ENCODE measurements at places on chromosomes 3 and 15.
A peak's percentile ranks its signal among the peaks of the same experiment; 100 is the strongest.

DNA sequence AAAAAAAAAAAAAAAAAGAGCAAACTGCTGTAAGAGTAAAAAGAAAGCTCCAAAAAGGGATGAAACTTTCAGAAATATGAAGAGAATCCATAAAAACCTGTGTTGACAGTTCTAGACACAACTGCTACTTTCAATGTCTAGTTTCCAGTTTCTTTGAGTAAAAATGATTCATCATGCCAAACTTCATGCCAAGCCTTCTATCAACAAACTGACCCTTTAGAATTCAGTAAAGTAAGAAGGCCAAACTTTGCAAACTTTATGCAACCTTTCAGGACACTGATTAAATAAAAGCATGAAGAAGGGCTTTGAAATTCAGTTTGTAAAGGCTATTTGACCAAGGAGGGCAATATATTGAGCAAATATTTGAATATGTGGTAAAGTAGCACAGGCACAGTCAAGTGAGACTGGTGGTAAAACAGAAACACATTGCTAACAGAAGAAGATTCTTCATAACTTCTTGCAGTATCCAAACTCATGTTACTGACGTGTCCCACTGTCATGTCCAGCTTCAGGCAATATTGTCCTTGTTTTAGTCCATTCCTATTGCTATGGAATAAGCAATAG lies 56.3 kb upstream of the CFAP20DC start:
- no peak for DNase-seq
- no peak overlapping the region for H3K4me3 ChIP-seq
- H3K4me1 ChIP-seq: no peaks in the 10 kb centered on the region
- H3K36me3 ChIP-seq: no peaks in the 10 kb centered on the region

DNA sequence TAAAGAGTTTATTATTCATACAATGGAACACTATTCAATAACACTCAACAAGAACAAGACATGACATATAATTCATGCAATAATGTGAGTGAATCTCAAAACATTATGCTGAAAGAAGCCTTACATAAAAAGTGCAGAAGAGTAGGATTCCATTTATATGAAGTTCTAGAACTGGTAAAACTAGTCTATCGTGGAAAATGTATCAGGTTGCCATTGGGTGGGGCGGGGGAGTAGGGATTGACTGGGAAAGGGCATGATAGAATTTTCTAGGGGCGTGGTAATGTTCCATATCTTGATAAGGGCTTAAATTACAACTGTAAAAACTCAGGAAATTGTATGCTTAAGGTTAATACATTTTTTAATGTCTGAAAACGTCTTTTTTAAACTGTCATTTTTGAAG lies 247.9 kb downstream of the SATB1 start:
- H3K27me3 ChIP-seq: no peaks in the 10 kb centered on the region
- no peak overlapping the region for H3K27ac ChIP-seq
- no peak overlapping the region for H3K4me3 ChIP-seq
- H3K4me1 ChIP-seq: no peaks in the 10 kb centered on the region

GRCh38 chr3:142027735-142028134 lies 121.6 kb downstream of the TFDP2 start:
- peak overlapping the region; percentile 92 for H3K4me3 ChIP-seq
- H3K27ac ChIP-seq: peak overlapping the region; percentile 94
- no peaks in the 10 kb centered on the region for H3K27me3 ChIP-seq
- H3K4me1 ChIP-seq: peaks cover 67% of the 10 kb centered on the region
- peak; percentile 59 for DNase-seq

GRCh38 chr3:99534951-99535704 lies 103.3 kb upstream of the COL8A1 start:
- H3K4me3 ChIP-seq: no peak overlapping the region
- no peak for DNase-seq
- H3K27me3 ChIP-seq: peaks cover 3% of the 10 kb centered on the region
- no peaks in the 10 kb centered on the region for H3K4me1 ChIP-seq

GRCh38 chr15:59177317-59177660 lies 29.4 kb upstream of the LDHAL6B start:
- no peak overlapping the region for H3K27ac ChIP-seq
- no peaks in the 10 kb centered on the region for H3K4me1 ChIP-seq
- no peak for DNase-seq
- no peaks in the 10 kb centered on the region for H3K36me3 ChIP-seq
- H3K27me3 ChIP-seq: no peaks in the 10 kb centered on the region

DNA sequence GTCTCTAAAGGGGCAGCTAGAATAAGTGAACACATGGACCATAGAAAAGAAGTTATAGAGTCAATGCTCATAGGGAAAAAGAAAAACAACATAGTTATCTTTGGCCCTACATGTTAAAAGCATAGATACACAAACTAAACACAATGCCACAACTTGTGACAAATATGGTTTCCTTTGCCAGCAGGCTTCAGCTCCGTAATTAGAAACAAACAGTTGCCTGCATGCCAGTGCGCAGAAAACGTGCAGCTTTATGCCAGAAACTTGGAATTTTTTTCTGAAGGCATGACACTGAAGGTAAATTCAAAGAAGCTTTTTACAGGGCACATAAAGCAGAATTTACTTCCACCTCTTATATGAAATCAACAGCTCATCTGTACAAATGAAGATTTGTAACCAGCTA lies 2.2 kb upstream of the CPNE4 start:
- no peaks in the 10 kb centered on the region for H3K4me1 ChIP-seq
- H3K27ac ChIP-seq: no peak overlapping the region
- H3K36me3 ChIP-seq: no peaks in the 10 kb centered on the region
- no peaks in the 10 kb centered on the region for H3K27me3 ChIP-seq

DNA sequence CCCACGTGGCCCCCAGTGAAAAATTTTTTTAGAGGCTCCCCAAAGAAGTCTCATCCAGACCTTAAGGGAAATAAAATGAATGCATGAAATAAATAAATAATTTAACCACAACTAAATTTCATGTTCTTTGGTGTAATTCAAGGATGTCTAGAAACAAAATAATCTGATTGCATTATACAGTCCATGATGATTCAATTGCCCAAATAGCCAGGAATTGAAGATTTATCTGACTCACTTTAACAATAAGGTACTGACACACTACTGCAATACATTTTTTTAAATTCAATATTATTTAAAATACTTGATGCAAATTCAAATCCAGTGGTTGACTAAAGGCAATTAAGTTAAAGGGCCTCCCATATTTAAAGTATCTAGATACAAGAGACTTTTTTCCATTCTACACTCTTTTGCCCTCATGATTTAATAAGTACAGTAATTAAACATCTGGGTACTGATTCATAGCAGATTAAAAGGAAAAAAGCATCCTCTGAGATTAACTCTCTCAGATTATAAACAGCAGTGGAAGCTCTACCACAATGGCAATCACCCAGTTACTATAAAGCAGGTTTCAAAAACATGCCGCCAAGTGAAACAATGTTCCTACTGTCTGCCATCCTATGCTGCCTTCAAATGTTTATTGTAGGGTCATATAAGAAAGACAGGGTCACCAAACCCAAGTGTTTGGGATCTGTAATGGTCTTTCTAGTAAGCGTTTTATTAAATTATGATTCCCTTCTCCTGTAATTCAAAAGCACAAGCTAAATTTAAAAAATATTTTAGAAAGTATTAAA lies 9.9 kb downstream of the UQCC5 start:
- DNase-seq: no peak
- H3K27ac ChIP-seq: no peak overlapping the region
- H3K36me3 ChIP-seq: peaks cover 80% of the 10 kb centered on the region
- H3K4me3 ChIP-seq: no peak overlapping the region

DNA sequence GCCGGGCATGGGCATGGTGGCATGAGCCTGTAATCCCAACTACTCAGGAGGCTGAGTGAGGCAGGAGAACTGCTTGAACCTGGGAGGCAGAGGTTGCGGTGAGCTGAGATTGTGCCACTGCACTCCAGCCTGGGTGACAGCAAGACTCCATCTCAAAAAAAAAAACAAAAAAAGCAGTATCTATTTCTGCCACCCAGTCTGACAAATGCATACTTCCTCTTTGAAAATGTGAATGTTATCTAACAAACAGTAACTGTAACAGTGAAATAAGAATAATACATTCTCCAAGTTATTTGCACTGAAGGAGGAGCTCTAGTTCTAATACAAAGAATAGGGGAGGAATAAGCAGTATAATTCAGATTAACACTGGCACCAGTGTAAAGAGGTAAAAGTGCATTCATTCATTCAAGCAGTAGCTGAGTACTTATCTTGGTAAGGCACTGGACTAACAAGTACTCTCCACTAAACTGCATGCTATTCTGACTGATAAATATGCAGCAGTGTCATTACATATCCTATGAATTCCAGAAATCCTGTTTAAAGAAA lies 12.9 kb downstream of the VPS13C start:
- peaks cover 4% of the 10 kb centered on the region for H3K4me1 ChIP-seq
- no peak overlapping the region for H3K4me3 ChIP-seq
- H3K36me3 ChIP-seq: peaks cover 5% of the 10 kb centered on the region

- no peaks in the 10 kb centered on the region for H3K4me1 ChIP-seq
- H3K36me3 ChIP-seq: peaks cover 81% of the 10 kb centered on the region
- DNase-seq: no peak
- no peak overlapping the region for H3K4me3 ChIP-seq
- no peaks in the 10 kb centered on the region for H3K27me3 ChIP-seq
These were observed 69.3 kb downstream of the TBC1D2B start for GRCh38 chr15:78007964-78008886.

DNA sequence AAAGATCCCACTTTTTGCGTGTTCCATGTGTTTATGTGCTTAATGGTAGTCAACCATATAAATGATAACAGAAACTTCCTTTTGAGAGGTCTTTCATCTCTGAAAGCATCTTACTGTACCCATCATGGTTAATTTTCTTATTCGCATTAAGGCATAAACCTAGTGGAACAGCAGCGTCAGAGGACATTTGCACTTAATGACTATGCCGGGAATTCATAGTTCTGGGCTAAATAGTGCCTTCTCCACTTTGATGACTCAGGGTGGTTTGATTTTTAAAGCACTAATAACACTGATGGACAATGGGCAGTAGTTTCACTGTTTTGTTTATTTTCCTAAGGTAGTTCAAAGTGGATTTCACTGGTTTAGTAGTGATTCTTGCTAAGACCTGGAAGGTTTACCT lies 455.3 kb downstream of the DIPK2A start:
- no peak for DNase-seq
- H3K4me3 ChIP-seq: no peak overlapping the region
- H3K27me3 ChIP-seq: no peaks in the 10 kb centered on the region
- no peaks in the 10 kb centered on the region for H3K36me3 ChIP-seq

- no peak overlapping the region for H3K4me3 ChIP-seq
- H3K27ac ChIP-seq: no peak overlapping the region
- no peaks in the 10 kb centered on the region for H3K36me3 ChIP-seq
- no peaks in the 10 kb centered on the region for H3K27me3 ChIP-seq
These were observed 4.9 kb downstream of the MESP2 start for GRCh38 chr15:89781055-89781454.

DNA sequence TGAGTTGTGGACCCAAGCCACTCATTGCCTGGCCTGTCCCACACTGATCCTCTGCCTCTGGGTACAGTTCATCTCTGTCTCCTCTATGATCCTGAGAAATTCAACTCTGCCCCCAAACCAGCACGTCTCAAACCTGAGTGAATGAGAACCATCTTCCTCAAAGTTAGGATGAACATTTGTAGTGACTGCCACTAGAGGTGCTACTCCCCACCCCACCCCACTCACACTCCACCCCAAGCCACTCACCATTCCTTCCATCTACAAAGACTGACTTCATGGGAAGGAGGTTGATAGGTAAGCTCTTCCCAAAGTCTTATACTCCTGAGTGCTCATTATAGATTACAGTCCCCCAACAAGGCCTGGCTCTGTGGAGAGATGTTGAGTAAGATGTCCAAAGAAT lies 43.8 kb downstream of the NEK10 start:
- H3K27ac ChIP-seq: no peak overlapping the region
- H3K4me3 ChIP-seq: no peak overlapping the region

DNA sequence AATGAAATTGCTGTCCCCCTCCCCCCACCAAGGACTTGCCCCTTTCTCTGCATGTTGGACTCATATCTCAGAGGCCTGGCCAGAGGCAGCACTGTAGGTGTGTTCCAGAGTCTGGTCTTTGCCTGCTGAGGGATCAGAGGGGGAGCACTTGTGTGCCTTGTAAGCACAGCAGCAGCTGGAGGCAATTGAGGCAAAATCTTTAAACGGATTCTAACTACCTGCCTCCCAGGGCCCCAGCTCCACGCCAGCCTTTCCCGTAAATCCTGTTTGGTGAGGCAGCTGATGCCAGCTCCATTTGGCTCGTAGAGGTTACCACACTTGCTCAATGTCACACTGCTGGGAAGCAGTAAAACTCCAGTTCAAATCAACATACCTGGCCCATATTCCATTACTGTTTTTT lies 2.3 kb upstream of the IDH2 start:
- no peaks in the 10 kb centered on the region for H3K27me3 ChIP-seq
- H3K4me1 ChIP-seq: peaks cover 29% of the 10 kb centered on the region
- no peak overlapping the region for H3K4me3 ChIP-seq
- peaks cover 9% of the 10 kb centered on the region for H3K36me3 ChIP-seq
- no peak overlapping the region for H3K27ac ChIP-seq
- DNase-seq: no peak

DNA sequence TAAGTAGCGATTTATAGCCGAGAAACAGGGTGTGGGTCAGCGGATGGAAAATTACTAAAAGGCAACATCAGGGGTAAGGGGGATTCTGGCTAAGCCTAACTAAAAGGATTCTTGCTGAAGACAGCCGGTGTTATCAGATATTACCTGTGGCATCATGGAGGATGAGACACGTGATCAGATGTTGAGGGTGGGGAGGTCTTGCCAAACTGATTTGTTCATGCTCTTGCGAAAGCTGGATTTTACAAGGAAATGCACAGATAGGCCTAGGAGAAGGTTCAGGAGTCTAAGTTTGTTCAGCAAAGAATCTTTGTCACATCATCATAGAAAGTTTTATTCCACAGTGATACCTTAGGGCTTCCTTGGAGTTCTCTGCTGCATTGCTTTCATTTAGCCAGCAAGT lies 396.8 kb upstream of the TBL1XR1 start:
- peaks cover 67% of the 10 kb centered on the region for H3K4me1 ChIP-seq
- no peak for DNase-seq
- 0 out of 2 replicates have a peak overlapping the region, but pooled peaks have one; percentile 41 for H3K27ac ChIP-seq
- no peaks in the 10 kb centered on the region for H3K27me3 ChIP-seq
- H3K4me3 ChIP-seq: no peak overlapping the region

- H3K4me1 ChIP-seq: no peaks in the 10 kb centered on the region
- H3K27ac ChIP-seq: no peak overlapping the region
- no peaks in the 10 kb centered on the region for H3K36me3 ChIP-seq
- no peak for DNase-seq
These were observed 23.8 kb upstream of the TCF12 start for GRCh38 chr15:56894601-56895000.

- H3K4me3 ChIP-seq: no peak overlapping the region
- H3K27me3 ChIP-seq: peaks cover 2% of the 10 kb centered on the region
- no peaks in the 10 kb centered on the region for H3K4me1 ChIP-seq
- no peak overlapping the region for H3K27ac ChIP-seq
These were observed 41.8 kb downstream of the ITGA11 start for GRCh38 chr15:68389936-68390817.

- no peaks in the 10 kb centered on the region for H3K36me3 ChIP-seq
- no peak overlapping the region for H3K27ac ChIP-seq
- DNase-seq: peak; percentile 20
- no peaks in the 10 kb centered on the region for H3K4me1 ChIP-seq
- no peak overlapping the region for H3K4me3 ChIP-seq
These were observed 29.5 kb downstream of the AGTR1 start for GRCh38 chr3:148727231-148727630.

All from DND-41 (cell line).